Osteocyte (in vitro differentiated cells): ENCODE measurements at places on chromosomes 5 and 9. TPM values are rescaled to one million over a fixed set of nuclear protein-coding genes. Genes with fewer than 3 reads are reported as not detected.

DNA sequence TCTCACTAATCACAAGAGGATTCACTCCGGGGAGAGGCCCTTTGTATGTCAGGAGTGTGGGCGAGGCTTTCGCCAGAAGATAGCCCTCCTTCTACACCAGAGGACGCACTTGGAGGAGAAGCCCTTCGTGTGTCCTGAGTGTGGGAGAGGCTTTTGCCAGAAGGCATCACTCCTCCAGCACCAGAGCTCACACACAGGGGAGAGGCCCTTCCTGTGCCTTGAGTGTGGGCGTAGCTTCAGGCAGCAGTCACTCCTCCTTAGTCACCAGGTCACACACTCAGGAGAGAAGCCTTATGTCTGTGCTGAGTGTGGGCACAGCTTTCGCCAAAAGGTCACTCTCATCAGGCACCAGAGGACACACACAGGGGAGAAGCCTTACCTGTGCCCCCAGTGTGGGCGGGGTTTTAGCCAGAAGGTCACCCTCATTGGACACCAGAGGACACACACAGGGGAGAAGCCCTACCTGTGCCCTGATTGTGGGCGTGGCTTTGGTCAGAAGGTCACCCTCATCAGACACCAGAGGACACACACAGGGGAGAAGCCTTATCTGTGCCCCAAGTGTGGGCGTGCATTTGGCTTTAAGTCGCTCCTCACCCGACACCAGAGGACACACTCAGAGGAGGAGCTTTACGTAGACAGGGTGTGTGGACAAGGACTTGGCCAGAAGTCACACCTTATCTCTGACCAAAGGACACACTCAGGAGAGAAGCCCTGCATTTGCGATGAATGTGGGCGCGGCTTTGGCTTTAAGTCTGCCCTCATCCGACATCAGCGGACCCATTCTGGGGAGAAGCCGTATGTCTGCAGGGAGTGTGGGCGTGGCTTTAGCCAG is 27.8 kb downstream of the NUTM2F start:
- H3K4me1 ChIP-seq: no peaks in the 10 kb centered on the region
- no peak for DNase-seq
- no peak overlapping the region for H3K27ac ChIP-seq
- no peak overlapping the region for H3K4me3 ChIP-seq
- H3K27me3 ChIP-seq: no peaks in the 10 kb centered on the region

DNA sequence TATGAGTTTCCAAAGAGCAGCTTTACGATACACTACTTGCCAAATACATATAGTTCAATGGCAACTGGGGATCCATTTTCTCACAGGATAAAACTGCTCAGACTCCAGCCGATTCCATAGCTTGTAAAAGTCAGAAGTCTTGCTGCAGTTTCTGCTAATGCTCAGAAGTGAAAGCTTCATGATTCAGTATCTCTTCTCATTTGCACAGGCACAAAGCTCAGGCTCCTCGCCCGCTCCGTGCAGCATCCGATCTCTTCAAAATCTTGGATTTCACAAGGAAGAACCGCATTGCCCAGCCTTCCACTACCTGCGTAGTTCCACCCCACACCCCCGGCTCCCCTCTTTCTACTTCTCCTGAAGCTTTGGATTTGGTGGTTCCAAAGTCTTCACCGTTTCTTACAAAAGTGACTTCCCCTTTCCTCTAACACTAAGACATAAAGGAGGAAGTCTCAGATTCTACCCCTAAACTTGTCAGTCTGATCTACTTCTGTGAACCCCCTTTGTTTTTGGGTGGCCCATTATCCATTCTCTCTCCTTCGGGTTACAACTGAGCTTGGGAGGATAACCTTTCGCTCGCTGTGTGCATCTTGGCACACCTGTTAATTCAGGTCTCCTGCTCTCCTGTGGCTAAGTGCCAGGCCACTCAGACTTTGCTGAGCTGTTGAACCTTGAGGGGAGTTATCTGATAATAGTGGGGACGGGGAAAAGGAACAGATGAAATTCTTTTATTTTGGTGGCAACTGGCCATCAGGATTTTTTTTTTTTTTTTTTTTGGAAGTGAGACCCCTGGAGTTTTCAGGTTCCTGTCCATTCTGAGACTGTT is 194.1 kb downstream of the GNA14 start:
- peaks cover 37% of the 10 kb centered on the region for H3K4me1 ChIP-seq
- no peak for DNase-seq
- peak overlapping the region; percentile 29 for H3K27ac ChIP-seq
- no peaks in the 10 kb centered on the region for H3K36me3 ChIP-seq
- no peak overlapping the region for H3K4me3 ChIP-seq
- peaks cover 5% of the 10 kb centered on the region for H3K27me3 ChIP-seq

DNA sequence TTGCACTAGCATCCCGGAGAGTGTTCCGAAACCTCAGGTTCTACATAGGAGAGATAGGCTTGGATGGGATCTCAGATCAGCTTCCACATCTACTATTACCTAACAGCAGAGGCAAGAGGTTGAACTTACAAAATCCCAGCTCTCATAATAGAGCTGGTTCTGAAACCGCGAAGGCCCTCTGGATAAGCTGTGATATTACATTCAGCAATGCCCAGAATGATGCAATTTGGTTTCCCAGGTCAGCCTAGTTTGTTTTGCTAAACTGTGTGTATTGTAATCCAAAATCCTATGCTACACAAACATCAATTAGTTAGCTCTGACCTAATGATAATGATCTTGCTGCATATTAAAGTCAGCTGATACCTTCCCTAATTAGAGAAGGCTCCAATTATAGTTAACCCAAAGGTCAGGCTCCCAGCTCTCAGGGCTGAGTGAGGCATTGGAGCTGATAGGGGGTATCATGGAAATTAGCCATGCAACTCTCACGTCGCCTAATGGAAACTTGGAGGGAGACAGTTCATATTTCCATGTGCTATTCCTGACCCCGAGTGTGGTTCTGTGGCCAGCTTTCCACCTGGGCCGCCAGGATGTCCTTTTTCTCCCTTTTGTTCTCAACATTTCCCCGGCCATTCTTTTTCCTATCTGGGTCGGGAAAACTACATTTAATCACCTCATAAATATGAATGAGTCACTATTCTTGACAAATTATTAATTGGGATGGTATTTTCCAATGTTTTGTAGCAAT is 278.4 kb upstream of the IRX1 start:
- no peak for DNase-seq
- H3K4me1 ChIP-seq: no peaks in the 10 kb centered on the region
- peaks cover 2% of the 10 kb centered on the region for H3K36me3 ChIP-seq
- no peaks in the 10 kb centered on the region for H3K27me3 ChIP-seq

DNA sequence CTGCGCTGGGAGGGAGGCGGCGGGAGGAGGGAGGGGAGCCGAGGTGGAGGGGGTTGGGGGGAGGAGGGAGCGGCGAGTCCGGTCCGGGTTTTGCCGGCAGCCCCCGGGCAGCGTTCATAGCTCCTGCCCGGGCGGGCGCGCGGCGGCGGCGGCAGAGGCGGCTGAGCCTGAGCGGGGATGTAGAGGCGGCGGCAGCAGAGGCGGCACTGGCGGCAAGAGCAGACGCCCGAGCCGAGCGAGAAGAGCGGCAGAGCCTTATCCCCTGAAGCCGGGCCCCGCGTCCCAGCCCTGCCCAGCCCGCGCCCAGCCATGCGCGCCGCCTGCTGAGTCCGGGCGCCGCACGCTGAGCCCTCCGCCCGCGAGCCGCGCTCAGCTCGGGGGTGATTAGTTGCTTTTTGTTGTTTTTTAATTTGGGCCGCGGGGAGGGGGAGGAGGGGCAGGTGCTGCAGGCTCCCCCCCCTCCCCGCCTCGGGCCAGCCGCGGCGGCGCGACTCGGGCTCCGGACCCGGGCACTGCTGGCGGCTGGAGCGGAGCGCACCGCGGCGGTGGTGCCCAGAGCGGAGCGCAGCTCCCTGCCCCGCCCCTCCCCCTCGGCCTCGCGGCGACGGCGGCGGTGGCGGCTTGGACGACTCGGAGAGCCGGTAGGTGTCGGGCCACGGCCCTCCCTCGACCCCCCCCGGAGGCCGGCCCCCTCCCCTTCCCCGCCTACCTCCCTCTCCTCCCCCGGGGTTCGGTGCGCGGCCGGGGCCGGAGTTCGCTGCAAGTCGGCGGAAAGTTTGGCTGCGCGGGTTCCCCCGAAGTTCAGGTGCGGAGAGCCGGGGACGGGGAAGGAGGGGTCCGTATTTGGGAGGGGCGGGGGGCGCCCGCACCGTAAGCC is at the start of gene CXXC5:
Gene CXXC5, plus strand, starts transcription at position 145 of the 877 bp plus-strand sequence. CDS start 32,175 bp downstream, outside the sequence.
- peaks cover 46% of the 10 kb centered on the region for H3K4me1 ChIP-seq
- H3K36me3 ChIP-seq: peaks cover 8% of the 10 kb centered on the region
- peak within 1 kb of the TSS; percentile 99 for H3K4me3 ChIP-seq
- DNase-seq: peak; percentile 96

DNA sequence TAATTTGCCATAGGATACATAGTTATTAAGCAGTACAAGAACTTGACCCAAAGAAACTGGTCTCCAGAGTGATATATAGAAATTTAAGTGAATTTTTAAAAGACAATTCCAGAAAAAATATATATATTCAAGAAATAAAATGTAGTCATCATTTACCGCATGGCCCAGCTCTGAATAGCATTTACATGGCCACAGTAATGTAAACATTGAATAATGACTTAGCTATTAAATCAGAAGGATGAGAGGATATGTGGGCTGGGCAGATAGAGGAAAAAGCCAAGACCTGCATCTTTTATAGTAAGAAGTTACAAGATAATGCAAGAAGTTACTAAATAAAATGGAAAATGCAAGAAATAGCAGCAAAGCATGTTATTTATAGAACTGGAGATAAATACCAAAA is 405.2 kb upstream of the WWC1 start:
- H3K27me3 ChIP-seq: peaks cover 4% of the 10 kb centered on the region
- H3K4me3 ChIP-seq: no peak overlapping the region
- DNase-seq: no peak
- no peaks in the 10 kb centered on the region for H3K36me3 ChIP-seq
- H3K4me1 ChIP-seq: no peaks in the 10 kb centered on the region

DNA sequence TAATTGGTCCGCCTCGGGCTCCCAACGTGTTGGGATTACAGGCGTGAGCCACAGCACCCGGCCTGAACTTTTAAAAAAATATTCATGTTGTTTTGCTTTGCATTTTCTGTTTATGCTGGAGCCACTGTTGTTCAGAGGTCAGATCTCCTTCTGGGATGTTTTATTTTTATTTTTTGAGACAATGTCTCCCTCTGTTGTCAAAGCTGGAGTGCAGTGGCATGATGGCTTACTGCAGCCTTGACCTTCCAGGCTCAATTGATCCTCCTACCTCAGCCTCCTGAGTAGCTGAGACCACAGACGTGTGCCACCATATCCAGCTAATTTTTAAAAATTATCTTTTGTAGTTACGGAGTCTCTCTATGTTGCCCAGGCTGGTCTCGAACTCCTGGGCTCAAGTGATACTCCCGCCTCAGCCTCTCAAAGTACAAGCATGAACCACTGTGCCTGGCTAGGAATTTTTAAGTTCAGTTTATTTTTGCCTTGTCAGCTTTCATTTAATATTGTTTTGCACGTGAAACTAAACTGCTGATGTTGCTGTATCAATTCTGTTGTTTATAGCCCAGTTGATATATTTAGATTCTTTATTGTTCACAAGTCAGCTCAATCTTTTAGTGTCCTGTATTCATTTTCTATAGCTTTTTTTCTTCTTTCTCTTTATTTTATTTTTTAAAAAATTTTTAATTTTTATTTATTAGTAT is 13.7 kb downstream of the TMEFF1 start:
- DNase-seq: no peak
- H3K27ac ChIP-seq: no peak overlapping the region
- peaks cover 4% of the 10 kb centered on the region for H3K4me1 ChIP-seq
- no peaks in the 10 kb centered on the region for H3K27me3 ChIP-seq
- H3K4me3 ChIP-seq: no peak overlapping the region
- H3K36me3 ChIP-seq: no peaks in the 10 kb centered on the region

DNA sequence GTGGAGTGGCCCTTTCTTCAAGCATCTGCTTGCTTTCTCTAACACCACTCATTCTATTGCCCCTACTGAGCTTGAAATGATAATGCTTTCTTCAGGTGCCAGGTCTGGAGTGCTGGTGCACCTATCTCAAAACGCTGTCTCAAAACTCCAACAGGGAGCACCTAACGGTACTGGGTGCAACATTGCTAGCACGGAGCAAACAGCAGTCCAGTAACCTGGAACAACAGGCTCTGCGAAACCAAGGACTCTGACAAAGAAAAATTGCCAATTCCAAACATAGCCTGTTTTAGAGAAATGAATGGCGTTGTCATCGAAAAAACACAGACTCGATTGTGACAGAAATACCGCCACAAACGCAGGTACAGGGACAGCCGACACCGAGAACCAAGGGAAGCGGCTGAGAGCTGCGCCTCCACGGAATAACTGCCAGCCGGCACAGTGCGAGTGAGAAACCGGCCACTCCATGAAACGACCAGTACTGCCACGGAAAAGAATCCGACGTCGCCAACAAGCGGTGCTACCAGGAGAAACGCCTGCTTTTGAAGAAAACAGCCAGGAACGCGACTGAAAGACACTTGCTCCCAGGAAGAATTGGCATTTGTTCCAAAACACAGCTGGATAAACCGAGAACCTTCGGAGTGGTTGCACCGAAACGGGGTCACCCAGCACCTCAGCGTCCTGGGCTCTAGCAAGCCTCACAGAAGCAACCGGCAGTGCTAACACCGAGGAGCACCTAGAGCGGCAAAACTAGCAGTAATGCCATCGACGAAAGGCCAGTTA is 3.1 kb downstream of the ANXA2R start:
- DNase-seq: no peak
- H3K27ac ChIP-seq: peak overlapping the region; percentile 99
- H3K36me3 ChIP-seq: no peaks in the 10 kb centered on the region

- no peak for DNase-seq
- H3K36me3 ChIP-seq: peaks cover 13% of the 10 kb centered on the region
- peaks cover 34% of the 10 kb centered on the region for H3K4me1 ChIP-seq
- H3K27me3 ChIP-seq: no peaks in the 10 kb centered on the region
Observed at GRCh38 chr9:130692321-130692720, 1.3 kb upstream of the EXOSC2 start.

DNA sequence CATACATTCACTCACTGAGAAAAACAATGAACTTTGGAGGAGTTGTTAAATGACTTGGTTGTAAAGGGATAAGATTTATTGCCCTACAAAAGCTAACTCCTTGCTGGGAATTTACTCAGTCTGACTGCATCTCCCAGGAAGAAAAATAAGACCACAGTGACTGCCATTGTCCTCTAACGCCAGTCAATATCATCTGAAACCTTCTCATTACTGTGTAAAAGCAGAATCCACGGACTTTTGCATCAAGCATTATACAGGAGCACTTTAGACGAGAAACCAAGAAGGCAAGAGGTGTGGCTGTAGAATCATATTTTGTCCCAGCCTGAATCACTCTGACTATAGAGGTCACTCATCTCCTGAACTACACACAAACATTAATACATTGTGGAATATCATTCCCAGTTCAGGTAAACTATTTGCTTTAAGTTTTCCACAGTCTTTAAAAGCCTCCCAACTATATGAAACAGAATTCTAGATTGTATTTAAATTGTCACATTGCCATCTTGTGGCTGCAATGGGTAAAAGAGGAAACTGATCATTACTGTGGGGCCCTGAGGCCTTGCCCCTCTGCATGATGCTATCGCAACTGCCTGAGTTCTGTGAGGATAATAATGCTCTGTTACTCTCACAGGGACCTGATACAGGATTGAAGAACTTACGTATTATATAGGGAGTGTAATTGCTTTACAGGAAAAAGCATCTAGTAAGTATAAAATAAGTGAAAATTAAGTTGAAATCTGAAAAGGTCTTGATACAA is 142.9 kb downstream of the SLCO4C1 start:
- no peaks in the 10 kb centered on the region for H3K27me3 ChIP-seq
- no peak overlapping the region for H3K27ac ChIP-seq

- H3K4me3 ChIP-seq: no peak overlapping the region
- H3K27ac ChIP-seq: no peak overlapping the region
- H3K4me1 ChIP-seq: no peaks in the 10 kb centered on the region
- peaks cover 31% of the 10 kb centered on the region for H3K36me3 ChIP-seq
- DNase-seq: no peak
Observed at GRCh38 chr5:142143878-142144277, 35.3 kb downstream of the NDFIP1 start.

WWC1 gene
- 2.2 and 3.6 TPM in 2 replicates for total RNA-seq

PCDHGB2 gene
- 0.50 and 0.59 TPM in 2 replicates for total RNA-seq
